Kidney tubule cell (primary cell): ENCODE measurements at places on chromosomes 1 and 21.
A peak's percentile ranks its signal among the peaks of the same experiment; 100 is the strongest.

DNA sequence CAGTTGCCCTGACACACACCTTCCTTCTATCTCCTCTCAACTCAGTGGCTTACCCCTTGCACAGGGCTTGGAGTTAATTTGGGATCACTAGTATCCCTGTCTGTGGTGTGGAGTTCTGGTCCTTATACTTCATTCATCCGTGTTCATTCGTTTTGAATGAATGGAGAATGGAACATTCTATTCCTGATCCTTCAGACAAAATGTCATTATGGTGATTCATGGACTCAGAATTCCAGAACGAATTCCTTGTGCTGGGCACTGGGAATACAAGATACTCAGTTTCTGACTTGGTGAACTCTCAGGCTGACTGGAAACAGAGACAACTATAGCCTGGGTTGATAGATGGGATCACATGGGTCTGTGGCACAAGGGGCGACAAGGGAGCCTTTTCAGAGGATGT is 49.9 kb upstream of the TRABD2B start:
- DNase-seq = peak; percentile 81

DNA sequence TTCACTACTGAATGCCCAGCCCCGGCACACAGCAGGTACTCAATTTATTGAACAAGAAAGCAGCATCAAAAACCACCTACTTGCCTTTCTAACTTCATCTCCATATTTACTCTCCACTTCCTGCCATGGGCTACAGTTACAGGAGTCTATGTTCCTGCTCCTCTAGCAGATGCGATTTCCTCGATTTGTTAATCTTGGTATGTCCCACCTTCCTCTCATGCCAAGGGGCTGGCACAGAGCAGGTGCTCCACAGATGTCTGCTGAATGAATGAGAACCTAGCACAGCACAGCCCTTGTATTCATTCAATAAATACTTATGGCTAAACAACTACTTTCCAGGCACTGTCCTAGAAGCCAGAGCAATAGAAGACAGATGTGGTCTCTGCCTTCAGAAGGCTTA is 12.2 kb downstream of the PAFAH2 start:
- no peak for DNase-seq

- no peak for DNase-seq
Observed at GRCh38 chr1:109191377-109191776, 22.3 kb upstream of the SARS1 start.

GRCh38 chr21:36159356-36159921 is 2.8 kb downstream of the DOP1B start:
- DNase-seq = no peak

DNA sequence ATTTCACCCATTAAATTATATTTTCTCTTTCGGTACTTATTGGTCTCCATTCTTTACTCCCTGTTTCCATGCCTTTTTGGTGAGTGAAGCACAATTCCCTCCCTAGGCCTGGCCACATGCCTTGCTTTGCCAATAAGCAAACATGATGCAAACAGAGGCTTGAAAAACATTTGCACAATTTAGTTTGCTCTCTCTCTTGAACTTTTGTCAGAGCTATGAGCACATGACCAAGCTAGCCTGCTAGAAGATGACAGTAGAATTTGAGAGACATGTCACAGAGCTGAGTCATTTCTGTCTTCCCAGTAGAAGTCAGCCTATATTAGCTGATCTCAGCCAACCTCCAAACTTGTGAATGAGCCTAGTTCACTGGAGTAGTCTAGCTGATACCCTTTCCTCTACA is 24.6 kb downstream of the ANGPTL3 start:
- DNase-seq = peak; percentile 84

DNA sequence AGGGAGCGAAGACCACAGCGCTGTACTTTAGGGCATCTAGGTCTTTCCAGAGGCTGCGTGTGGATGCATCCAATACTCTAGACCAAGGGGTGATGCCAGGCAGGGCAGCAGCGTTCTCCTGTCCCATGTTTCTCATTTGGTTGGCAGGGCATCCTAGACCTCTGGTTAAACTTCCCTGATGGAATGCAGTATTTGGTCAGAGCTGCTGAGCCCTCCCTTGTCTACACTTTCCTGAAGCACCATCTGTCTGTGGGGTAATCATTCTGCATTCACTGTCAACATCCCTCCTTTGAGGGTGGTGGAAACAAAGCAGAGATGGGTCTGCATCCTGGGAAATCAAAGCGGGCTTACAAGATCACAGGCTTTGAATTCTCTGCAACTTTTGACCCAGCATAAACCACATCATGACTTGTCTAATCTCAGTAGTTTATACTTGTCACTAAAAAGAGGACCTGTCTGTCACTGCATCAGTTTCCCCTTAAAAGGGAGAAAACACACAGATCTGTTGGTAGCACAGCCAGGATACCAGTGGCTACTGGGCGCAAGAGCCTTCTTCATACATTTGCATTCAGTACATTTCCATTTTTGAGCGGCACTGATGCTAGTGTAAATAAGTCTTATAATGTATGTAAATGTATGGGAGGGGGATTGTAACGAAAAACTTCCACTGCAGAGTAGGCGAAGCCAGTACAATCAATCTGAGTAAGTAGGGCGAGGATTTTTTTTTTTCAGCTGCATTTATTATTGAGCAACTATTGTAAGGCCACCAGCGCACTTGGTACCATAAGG is 106.3 kb downstream of the GALNT2 start:
- DNase-seq = no peak

DNA sequence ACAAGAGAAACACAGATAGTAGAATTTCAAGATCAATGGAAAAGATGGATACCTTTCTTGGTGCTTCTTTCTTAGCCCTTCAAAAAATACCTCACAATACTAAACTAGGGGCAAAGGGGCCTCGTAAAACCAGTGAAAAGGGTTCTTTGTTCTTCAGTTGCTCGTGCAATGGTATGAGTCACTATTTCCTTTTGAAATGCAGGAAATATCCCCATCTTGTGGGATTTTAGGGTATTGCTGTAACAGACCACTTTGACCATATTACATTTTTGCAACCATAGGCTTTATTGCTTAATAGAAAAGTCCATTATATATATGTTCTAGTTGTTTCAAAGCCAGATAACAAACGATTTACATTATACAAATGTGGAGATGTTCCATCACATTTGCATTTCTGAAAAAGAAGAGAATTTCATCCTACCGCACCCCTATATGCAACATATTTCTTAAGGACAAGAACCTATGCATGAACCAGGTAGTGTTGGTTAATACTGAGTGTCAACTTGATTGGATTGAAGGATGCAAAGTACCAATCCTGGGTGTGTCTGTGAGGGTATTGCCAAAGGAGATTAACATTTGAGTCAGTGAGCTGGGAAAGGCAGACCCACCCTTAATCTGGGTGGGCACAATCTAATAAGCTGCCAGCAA is 88.6 kb upstream of the PKN2 start:
- DNase-seq = peak; percentile 51

DNA sequence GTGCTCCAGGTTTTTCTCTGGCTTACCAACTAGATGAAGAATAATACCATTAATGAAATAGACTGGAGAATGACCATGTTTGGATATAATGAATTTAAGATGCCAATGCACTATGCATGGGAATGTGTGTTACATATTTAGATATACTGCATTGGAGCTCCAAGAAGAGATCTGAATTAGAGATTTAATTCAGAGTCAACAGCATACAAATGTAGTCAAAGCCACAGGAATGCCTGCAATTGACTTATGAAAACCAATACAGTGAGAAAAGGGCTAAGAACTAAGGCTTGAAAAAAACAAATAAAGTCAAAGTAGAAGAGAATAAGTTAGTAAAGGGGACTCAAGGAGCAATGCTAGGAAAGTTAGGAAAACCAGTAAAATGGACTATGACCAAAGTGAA is 59.1 kb downstream of the USP24 start:
- no peak for DNase-seq
